ENCODE measurements at places on chromosomes 3 and 15.

DNA sequence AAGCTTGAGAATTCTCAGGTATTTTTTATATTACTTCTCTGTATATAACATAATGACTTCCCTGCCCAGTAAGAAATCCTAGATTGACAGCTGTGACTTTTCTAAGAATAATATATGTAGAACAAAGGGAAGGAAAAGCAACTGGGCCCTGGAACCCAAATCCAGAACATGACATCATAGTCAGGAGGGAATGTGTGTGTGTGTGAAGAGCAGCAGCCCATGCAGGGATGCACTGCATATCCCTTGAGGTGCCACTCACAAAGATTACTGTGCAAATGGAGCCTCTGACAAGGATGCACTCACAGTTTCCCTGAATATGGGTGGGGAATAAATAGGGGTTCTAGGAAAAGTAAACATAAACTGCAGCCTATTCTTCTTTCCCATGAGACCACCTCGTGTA, 279.5 kb downstream of the NEK10 start:
- no peak for DNase-seq

DNA sequence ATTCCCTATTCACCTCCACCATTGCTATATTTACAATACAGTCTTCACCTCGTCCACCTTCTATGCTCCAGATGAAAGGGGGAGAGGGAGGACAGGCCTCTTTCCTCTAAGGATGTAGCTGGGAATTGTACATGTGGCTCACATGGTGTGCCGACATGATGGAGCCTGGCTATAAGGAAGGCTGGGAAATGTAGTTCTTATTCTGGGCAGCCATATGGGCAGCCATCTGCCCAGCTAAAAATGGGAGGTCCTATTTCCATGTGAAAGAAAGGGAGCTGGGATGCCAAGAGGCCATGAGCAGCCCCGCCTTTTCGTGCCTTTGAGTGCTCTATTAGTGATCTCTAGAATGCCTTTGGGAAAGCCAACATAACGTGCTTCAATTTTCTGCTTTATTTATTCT, 27.1 kb upstream of the MGLL start:
- no peak for DNase-seq

- no peak for DNase-seq
Measured at GRCh38 chr3:33732394-33732793, 14.3 kb upstream of the CLASP2 start.

DNA sequence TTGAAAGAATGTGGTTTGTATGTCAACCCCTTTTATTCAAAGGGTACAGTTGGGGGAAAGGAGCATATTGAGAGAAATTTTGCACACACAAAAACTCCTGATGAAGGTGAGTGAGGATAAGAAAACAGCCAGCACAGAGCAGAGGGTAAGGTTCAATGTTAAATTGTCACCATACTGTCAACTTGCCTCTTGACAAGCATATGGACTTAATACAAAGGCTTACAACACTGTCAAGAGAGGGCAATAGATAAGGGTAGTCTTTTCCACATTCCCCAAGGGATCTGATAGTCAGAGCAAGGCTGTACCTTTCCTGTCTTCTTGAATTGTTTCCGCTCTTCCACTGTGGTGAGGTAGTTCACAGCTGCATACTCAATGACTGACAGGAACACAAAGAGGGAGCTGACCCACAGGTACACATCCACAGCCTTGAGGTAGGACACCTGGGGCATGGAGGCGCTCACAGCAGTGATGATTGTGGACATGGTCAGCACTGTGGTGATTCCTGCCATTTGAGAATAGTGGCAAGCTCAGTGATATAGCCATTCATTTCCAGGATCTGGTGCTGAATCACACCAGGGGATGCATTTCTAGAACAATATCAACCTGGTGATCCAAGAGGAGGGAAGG, 20.4 kb upstream of the RIOX2 start:
- DNase-seq, result no peak

GRCh38 chr3:40713306-40713705, 188.5 kb downstream of the ZNF621 start:
- no peak for DNase-seq

DNA sequence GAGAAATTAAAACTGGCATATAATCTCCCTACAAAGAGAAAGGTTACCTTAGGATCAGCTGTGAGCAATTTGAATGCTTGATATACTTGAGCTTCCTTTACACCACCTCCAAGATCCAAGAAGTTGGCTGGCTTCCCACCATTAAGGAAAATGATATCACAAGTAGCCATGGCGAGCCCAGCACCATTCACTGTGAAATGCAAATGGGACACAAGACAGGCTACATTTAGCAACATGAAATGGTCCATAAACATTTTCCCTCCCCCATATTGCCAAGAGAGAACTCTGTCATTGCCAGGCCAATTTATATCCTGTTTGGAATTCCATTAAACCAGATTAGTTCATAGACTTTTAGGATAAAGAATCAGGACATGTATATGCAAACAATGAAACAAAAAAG, 158.7 kb downstream of the SUCLG2 start:
- no peak for DNase-seq

- DNase-seq, result peak; percentile 48
Measured at GRCh38 chr3:39150803-39151631, 2.4 kb downstream of the CSRNP1 start.

GRCh38 chr15:39444735-39445470, 136.0 kb upstream of the THBS1 start:
- DNase-seq, result no peak

DNA sequence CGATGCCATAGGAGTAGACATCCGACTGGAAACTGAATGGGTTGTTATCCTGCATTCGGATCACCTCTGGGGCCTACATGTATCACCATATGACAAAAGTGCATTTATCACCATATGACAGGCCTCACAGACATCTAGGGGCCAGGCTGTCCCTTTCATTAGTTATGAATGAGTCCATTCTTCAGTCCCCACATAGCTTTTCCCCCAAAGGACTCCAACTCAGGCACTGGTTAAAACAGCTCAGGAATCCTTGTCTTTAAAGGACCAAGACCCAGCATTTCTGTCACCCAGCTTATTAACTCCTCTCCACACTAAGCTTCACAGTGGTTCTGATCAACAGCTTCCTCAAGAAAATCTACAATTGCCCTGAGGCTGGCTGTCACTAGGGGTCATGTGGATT, 28.3 kb downstream of the MKRN2 start:
- DNase-seq, result no peak

DNA sequence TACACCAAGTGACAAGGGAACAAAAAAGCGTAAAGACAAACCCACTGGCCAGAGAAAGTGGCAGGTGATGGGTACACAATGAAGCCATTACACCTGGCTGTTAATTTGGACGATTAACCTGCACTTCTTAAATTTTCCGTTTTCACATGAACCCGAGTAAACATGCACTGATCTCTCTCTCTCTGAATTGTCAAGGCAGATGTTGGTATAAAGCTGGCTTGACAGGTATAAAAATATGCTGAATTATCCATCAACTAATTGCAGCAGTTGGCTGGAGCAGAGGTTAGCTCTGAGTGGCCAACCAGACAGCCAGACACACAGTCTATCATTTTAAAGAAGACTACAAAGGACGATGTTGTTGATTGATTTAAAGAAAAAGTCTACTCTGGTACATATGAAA, 561.7 kb upstream of the ALCAM start:
- DNase-seq, result no peak

GRCh38 chr3:197149-197827, 725 bp downstream of the CHL1 start:
- DNase-seq, result no peak

GRCh38 chr3:144148356-144148755, 176.7 kb downstream of the DIPK2A start:
- no peak for DNase-seq

DNA sequence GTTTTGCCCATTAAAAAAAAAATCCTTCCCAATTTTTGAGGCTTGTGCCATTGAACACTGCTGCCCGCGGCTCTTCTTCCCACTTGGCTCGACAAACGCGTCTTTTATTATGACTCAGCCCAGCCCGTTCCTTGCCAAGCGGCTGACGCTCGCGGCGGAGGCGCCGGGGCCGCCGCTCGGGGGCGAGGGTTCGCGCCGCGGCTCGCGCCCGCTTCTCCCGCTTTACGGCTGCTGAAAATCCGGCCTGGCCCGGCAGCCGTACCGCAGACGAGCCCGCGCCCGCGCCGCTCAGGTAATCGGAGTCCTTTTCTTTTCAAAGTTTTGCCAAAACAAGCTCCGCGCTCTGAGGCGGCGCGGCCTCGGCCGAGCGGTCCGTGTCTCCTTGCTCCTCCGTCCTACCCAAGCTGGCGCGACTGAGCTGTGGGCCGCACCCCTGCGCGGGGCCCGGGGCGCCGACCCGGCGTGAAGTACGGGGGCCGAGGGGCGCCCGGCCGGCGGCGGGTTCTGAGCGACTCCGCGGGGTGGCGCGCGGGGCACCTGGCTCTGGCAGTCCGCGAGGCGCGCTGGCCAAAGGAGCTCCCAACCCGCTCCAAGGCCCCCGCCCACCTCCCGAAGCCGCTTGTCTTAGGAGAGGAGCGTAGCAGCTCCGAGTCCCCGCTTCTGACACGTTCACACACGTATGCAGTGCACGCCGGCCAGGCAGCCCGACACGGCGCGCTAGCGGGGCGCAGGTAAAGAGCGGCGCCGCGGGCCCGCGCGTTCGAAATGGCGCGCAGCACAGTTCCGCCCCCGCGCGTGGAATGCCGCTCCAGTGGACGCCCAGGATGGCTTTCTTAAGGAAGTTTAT, 418.2 kb upstream of the NAALADL2 start:
- DNase-seq, result peak; percentile 70

GRCh38 chr15:77656294-77656693, 23.6 kb upstream of the LINGO1 start:
- DNase-seq, result no peak

DNA sequence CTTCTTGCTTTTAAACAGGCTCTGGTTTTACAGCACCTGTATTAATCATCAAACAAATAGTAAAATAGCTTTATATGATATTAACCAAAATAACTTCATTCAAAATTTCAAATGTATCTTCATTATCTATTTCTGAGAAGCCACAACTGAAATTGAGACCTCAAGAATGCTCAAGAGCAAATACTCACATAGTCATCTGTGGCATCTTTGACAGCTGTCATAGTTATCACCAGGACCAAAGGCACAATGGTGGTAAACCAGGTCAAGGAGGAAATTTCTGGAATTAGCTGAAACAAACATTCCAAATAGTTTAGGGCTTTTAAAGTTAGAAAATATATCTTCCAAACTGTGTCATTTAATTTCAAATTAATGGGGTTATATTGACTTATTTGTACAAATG, 74.6 kb downstream of the ATP8B4 start:
- no peak for DNase-seq

GRCh38 chr3:66816090-66816761, 181.9 kb upstream of the KBTBD8 start:
- no peak for DNase-seq

GRCh38 chr15:62868507-62868906, 174.0 kb upstream of the TPM1 start:
- no peak for DNase-seq
